ENCODE measurements at places on chromosomes 11 and 22.

DNA sequence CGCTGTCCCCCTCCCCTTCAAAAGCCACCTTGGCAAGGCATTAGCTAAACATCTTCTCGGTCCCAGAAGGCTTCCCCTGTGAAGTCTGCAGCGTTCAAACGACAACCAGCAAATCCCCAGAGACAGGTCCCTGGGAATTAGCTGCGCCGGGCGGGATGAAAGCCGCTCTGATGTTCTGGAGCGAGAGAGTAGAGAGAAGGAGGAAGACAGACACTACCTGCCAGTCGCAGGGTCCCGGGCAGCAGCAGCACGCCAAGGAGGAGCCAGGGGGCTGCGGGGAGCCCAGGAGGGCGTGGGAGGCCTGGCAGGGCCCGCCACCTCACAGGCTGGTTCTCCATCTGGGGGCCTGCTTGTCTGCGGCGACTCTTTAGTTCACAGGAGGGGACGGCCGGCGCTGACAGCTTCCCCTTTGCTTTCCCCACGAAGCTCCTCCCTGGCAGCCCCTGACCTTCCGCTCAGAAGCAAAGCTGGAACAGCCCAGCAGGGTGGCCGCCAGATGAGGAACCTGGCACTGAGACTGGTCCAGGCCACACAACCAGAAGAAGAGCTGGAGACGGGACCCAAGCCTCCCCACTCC lies at the start of gene NFAM1:
NFAM1 (minus strand) TSS at position 384 of the 577 bp plus-strand sequence; CDS start at position 338, 46 bp downstream.
- no peak for DNase-seq

GRCh38 chr11:30725645-30726195 lies 139.6 kb upstream of the MPPED2 start:
- no peak for DNase-seq

DNA sequence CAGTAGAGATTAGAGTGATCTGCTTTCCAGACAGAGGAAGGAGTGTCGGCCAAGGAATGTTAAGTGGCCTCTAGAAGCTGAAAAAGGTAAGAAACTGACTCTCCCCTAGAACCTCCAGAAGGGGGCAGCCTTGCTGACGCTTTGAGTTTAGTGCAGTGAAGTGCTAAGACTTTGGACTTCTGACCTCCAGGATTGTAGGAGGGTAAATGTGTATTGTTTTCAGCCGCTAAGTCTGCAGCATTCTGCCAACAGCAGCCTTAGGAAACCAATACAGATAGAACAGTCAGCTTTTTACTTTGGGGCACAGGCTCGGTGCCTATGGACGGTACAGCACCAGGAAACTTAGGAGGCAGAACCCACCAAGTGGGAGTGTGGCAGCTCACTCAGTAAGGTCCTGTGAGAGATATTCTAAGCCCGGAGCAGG lies 3.6 kb upstream of the TBC1D22A start:
- DNase-seq: peak; percentile 56

DNA sequence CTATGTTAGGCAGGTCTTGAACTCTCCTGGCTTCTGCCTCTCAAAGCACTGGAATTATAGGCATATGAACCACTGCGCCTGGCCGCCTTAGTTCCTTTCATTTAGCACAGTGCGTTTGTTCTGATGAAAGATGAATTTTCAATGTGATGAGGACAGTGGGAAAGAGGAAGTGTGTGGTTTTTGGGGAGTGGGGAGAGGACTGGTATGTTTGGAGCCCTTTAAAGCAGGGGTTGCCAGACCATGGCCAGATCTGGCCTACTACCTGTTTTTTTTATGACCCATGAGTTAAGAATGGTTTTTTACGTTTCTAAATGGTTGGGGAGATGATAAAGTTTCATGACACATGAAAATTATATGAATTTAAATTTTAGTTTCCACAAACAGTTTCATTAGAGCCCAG lies 12.5 kb downstream of the ATXN10 start:
- DNase-seq: no peak
